ENCODE measurements at places on chromosomes 7 and 10.
A peak's percentile ranks its signal among the peaks of the same experiment; 100 is the strongest.

GRCh38 chr10:26952094-26952493 is 91.3 kb upstream of the ABI1 start:
- no peak for DNase-seq

DNA sequence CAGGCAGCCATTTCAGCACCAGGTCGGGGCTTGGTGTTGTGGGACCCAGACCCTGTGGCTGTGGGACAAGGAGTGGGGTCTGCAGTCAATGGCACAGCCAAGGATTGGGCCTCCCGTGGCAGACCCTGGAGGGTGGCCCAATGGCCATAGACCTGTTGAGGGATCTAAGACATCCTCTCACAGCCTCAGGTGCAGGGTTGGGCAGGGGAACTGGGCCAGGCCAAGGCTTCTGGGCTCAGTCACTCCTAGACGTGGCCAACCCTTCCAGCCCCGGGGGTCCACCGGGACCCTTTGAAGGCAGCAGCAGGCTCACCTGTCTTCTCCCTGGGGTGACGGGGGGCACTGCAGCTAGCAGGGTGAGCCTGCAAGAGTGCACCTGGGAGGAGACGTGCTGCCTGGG is 45.7 kb upstream of the DPYSL4 start:
- DNase-seq, result no peak

- no peak for DNase-seq
Measured at GRCh38 chr10:14478604-14479003, 147.9 kb upstream of the FRMD4A start.

DNA sequence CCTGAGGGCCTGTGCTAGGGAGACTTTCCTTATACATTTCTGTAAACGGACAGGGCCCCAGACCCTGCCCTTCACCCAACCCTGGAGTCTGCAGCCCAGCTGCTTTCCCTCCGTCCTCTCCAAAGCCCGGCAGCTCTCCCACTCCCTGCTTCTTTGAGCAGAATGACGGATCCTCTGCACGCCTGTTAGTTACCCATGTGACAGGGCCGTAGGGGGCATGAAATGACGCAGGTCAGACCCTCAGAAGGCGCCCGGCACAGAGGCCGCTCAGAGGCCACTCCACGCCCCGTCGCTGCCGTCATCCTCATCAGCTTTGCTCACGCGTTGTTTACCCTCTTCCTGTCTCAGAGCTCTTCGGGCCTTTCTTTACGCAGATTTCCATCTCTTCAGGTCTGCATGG is 60.2 kb upstream of the MKRN1 start:
- DNase-seq, result no peak

- no peak for DNase-seq
Measured at GRCh38 chr10:17348501-17349349, 105.7 kb downstream of the ST8SIA6 start.

GRCh38 chr10:92938841-92939240 is 90.5 kb downstream of the EXOC6 start:
- no peak for DNase-seq

GRCh38 chr7:79340212-79340611 is 113.3 kb downstream of the MAGI2 start:
- DNase-seq, result no peak

DNA sequence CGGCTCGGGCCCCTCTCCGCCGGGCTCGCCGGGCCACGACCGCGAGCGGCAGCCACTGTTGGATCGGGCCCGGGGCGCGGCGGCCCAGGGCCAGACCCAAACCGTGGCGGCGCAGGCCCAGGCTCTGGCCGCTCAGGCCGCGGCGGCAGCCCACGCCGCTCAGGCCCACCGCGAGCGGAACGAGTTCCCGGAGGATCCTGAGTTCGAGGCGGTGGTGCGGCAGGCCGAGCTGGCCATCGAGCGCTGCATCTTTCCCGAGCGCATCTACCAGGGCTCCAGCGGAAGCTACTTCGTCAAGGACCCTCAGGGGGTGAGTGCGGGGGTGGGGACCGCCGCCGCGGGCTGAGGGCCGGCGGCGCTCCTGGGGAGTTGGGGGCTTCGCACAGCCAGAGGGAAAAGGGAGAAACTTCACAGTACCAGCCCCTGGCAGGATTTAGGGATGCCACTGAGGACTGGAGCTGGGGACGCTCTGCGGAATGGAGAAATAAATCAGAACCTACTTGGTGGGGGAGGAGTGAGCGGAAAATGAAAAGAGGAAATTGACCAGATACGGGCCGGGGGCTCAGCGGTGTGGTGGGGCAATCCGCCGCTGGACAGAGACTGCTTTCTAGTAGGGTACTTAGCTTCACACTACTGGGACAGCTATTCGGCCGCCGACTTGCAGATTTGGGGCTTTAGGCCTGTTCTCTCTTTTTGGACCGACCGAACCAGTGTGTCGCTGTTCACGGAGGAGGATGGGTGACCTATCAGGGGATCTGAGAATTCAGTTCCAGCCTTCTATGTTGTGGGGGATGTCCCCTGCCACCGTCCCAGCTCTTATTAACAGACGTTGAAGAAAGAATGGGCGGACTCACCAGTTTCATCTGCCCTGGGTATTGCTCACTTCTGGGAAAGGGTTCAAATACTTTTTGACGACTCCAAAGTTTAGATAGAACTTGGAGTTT is 669 bp downstream of the PI4K2A start:
- DNase-seq, result peak; percentile 23

DNA sequence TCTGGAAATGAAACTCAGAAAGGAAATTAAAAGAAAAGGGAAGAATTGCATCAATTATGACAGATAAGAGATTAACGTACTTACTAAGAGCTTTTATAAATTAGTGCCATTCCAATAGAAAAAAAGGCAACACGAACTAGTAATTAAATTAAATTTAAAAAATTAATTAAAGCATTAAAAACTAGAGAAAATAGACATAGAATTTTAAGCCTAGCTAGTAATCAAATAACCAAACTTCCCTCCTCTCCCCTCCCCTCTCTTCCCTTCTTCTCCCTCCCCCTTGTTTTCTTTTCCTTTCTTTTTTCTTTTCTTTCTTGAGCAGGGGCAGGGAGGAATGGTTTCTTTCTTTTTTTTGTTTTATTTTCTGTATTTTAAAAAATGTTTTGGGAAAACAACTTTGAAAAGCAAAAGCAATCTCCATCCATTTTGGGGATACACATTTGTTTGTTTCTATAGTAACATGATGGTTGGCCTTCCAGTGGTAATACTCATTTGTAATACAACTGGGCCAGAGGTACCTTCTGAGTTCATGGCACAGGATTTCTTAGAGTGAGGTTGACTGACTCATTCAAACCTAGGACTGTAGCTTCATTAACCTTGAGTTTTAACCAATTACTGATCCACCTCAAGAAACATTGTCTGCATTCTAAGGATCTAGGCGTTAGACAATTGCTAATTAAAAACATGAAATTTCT is 132.6 kb downstream of the ST7 start:
- DNase-seq, result no peak

- no peak for DNase-seq
Measured at GRCh38 chr7:144836545-144836842, 641 bp upstream of the TPK1 start.

DNA sequence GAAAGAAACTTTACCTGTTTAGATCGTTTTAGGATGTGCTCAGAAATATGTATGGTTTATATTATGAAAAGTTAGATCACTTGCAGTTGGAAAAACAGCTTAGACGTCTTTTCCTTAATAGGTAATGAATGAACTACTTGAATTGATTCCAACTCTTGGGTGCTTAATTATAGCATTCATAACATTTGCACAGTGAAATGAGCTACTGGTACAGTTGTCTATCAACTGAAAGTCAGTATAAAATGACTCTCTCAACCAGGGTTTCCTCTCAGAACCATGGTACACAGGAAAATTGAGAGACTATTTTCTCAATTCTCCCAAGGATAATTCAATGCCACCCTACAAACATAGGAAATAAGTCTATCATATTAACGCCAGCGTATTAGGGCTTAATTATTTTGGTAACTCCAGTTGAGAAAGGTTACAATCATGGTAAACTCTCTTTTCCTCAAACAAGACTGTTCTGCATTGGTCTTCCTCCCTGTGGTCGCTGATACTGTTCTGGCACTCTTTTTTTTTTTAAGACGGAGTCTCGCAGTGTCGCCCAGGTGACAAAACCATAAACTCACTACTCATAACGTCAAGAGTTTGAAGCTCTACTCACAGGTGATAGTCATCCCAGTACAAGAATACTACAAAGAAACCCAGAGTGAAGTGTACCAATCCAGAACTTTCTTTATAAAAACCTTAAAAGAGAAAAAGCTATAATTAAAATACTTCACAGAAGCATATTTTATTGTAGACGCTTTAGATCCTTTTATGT is 2.0 kb downstream of the ANLN start:
- DNase-seq, result no peak

DNA sequence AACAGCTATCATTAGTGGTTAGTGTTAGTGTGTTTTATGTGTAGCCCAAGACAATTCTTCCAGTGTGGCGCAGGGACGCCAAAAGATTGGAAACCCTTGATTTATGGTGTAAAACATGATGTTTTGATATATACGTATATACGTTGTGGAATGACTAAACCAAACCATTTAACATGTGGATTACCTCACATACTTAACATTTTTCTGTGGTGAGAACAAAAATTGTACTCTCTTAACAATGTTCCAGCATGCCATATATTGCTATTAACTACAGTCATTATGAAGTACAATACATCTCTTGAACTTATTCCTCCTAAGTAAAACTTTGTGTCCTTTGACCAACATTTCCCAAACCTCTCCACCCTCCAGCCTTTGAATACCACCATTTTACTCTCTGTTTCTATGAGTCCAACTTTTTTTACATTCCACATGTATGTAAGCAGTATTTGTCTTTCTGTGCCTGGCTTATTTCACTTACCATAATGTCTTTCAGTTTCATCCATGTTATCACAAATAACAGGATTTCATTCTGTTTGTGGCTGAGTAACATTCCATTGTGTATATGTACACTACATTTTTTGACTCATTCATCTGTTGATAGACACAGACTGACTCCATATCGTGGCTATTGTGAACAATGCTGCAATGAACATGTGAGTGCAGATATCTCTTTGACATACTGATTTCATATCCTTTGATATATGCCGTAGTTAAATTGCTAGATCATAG is 42.2 kb upstream of the MAGI2 start:
- no peak for DNase-seq

- no peak for DNase-seq
Measured at GRCh38 chr7:2807460-2807844, 36.7 kb downstream of the GNA12 start.

GRCh38 chr10:87605628-87606251 is 53.9 kb upstream of the PAPSS2 start:
- no peak for DNase-seq

GRCh38 chr7:105512926-105513526 is 9.0 kb downstream of the PUS7 start:
- DNase-seq, result no peak

DNA sequence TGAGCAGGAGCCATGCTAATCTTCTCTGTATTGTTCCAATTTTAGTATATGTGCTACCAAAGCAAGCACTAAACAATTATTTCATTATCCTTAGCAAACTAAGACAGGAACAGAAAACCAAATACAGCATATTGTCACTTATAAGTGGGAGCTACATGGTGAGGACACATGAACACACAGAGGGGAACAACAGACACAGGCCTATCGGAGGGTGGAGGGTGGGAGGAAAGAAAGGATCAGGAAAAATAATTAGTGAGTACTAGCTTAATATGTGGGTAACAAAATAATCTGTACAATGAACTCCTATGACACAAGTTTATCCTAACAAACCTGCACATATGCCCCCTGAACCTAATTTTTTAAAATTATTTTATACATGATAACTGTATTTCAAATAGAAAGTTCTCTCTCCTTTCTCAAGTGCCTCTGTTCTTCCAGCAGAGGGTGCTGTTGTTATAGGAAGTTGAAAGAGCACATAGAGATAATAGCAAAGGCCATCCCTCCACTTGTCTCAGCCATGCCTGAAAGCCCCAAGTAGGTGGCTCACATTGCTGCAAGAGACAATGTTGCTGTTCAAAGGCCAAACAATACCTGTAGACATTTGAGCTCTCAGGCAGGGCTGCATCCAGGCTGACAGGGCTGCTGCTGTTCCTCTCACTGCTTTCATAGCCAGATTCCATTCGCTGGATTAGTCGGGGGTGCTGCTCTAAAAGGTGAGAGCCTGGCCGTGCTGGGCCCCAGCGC is 33.4 kb upstream of the PPP3CB start:
- DNase-seq, result peak; percentile 80

DNA sequence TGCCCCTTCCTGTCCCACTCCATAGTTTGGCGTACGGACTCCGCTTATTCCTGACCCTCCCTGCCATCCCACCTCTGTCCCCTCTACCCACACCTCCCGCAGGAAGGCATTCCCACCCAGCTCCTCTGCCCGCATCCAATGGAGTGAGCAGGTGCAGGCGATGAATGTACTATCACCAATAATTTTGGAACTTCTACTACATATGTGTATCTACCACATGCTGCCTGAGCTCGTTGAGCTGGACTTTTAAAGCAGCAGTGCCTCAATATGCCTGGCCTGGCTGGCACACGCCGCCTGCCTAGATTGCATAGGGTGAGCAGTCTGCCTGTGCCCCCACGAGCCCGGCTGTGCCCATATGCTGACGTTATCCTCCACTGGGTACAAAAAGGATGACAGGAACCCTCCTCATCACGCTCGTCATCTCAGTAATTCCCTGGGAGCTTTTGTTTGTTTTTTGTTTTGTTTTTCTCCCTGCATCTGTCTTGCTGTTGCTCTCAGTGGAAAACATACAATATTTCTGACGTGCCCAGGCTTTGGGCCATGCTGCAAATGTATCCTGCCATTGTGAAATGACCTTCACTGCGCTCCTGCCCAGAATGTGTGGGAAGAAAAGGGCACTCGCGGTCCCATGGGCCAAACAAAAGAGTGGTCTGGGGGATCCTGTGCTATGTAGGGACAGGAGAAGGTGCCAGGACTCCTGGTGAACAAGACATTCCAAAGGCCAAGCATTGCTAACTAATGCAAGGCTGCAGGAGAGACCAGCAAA is 302.8 kb downstream of the PTPRN2 start:
- no peak for DNase-seq

DNA sequence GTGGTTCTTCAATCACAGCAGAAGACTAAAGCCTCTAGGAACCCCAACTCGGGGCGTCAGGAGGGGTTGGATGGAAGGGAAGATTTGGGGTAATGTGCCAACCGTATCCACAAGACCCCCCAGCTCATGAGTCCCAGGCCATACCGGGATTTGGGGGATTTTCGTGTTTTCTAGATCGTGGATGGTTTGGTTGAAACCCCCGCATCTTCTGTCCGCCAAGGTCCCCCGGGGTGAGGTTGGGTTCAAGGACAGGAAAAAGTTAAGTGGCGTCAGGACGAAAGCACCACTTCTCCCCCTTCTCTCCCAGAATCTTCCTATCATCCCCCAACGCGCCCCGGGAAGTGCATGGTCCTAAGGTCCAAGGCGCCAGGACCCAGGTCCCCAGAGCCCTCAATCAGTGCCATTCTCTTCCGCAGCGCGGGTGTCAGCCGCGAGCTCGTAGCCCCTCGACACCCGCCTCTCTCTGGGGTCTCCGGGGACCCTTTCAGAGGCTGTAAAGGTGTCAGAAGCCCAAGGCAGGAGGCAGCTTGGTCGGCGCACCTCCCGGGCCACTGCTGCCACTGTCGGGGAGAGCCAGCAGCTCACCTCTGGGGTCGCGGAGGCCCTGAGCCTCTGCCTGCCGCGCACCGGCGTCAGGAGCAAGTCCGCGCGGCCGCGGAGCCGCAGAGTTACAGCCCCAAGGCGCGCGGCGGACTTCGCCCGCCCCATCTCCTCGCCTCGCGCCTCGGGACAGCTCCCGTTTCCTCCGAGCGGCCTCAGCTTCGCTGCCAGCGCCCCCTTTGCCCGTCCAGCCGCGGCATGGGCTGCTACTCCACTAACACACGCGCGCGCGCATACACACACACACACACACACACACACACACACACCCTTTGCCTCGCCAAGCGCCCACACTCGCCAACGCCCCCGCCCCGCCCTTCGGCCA is 1.5 kb downstream of the MKX start:
- peak; percentile 15 for DNase-seq

- no peak for DNase-seq
Measured at GRCh38 chr7:54429111-54429510, 113.1 kb upstream of the VSTM2A start.
